ENCODE measurements at places on chromosomes 12 and 14.

- no peak for DNase-seq
These were observed 685 bp upstream of the MYL6B start for GRCh38 chr12:56151672-56152131.

DNA sequence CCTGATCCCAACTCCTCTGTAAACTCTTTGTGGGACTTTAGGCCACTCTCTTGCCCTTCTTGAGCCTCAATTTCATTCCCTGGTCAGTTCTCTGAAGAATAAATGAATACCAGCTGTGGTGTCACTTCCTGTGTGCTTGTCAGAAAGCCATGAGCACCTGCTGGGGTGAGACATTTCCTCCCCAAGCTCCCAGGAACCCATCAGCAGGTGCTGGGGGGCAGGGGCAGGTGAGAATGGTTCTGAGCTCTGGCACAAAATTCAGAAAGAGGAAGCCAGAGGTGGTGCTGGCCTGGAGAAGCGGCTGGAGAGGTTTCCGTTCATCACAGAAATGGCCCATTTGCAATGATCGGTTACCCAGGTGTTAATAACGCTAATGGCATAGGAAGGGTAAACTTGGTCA lies 14.9 kb downstream of the LHX5 start:
- DNase-seq = no peak

GRCh38 chr14:104518659-104519350 lies 60.8 kb upstream of the C14orf180 start:
- DNase-seq = no peak

DNA sequence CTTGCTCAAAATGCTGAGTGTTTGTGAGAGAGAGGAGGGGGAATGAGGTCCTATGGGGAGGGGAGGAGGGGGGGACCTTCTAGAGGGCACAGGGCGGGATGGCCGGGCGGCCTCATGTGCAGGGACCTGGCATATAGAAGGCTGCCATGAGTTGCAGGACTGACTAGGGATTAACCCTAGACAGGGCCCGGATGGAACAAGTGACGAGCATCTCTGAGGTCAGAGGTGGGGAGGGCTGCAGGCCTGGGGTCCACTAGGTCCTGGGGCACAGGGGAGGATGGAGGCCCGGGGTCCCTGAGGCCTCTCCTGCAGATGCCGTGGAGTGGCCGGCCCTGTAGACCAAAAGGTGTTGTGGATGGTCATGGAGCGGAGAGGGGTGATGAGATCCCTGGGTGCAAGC lies 104.0 kb upstream of the EIF5 start:
- no peak for DNase-seq

GRCh38 chr14:80940146-80940545 lies 1.4 kb downstream of the CEP128 start:
- DNase-seq = no peak

- no peak for DNase-seq
These were observed 20.2 kb upstream of the CHGA start for GRCh38 chr14:92902726-92903125.

GRCh38 chr12:26452511-26452910 lies 257.1 kb downstream of the SSPN start:
- DNase-seq = no peak

DNA sequence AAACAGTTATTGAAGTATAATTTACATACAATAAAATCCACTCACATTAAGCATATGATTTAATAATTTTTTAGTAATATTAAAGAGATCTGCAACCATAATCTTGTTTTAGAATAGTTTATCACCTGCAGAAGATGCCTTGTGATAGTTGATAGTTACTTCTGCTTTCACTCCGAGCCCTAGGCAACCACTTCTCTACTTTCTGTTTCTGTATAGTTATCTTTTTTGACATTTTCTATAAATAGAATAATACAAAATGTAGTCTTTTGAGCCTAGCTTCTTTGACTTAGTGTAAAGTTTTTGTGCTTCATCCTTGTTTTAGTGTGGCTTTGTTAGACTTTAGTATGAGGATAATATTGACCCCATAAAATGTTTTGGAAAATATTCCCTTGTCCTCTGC lies 111.0 kb downstream of the MNAT1 start:
- no peak for DNase-seq

DNA sequence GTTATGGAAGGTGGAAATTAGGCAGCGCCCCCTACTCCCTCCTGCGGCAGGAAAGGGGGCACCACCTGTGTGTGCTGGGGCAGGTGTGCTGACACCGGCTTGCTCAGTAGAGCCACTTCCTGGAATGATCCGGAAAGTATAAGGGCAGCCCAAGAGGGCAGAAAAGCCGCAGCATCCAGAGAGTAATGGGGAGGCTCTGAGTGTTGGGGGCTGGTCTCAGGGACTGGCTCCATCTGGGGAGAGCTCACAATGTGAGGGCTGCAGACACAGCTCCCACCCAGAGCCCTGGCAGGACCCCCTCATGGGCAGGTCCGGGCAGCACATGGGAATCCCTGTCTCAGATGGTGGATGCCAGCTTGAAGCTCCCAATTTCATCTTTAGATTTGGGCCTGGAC lies 187.6 kb upstream of the C14orf180 start:
- no peak for DNase-seq

DNA sequence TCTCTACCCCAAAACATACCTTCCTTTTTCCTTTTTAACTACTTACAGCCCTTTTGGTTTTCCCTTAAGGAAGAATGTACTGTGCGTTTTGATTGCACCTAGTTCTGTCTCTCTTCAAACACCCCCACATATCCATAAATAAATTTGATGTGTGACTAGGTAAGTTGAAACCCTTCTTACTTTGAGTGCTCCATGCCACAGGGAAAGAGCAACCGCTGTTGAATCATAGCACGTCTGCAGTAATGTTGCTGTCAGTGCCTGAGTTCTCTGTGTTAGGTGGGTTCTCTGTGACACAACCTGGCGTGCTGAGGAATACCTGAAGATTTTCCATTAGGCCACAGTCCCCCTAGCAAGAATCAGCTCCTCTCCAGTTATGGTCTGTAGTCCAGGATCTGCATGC lies 102.1 kb downstream of the FIGNL2 start:
- DNase-seq = no peak

- no peak for DNase-seq
These were observed 423.2 kb downstream of the ATP23 start for GRCh38 chr12:58364389-58365086.

DNA sequence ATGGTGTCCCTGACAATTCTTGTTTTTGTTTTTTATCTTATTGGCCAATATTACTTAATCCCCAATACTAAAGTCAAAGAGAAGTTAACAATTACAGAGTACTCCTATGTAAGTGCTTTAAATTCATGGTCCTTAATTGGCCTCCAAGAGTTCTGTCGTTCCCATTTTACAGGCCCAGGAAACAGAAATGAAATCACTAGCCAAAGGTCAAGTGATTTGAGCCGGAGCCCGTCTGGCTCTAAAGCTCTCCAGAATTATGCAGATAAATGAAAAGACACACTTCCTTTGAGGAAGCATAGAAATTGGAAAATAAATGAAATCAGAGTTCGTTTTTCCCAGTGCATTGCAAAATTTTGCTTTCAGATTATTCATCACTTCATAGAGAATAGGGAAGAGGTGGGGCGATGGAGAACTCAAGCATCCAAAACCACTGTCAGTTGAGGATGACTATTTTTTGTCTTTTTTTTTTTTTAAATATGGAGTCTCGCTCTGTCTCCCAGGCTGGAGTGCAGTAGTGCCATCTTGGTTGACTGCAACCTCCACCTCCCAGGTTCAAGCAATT lies 78.5 kb downstream of the MAP1LC3B2 start:
- no peak for DNase-seq

DNA sequence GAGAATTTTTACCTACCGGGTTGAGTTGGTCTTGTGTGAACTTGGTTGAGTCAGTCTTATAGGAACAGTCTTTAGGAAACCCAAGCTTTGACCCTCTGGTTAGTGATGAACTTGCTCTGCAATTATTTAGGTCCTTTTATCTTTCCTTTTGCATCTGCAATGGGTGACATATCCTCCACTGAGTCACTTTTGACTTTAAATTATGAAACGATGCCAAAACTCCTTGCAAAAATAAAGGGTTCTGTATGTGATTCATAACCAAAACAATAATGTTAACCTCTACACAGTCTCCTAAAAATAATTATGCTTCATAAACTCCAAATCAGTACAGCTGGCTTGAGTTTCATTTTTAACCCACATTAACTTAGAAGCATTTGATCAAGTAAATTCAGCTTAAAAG lies 979.4 kb downstream of the GALC start:
- DNase-seq = no peak

GRCh38 chr12:71010143-71010479 lies 89.6 kb upstream of the PTPRR start:
- DNase-seq = no peak

GRCh38 chr12:28243310-28243633 lies 53.0 kb downstream of the CCDC91 start:
- DNase-seq = no peak

GRCh38 chr12:106506691-106507090 lies 76.1 kb upstream of the RFX4 start:
- DNase-seq = no peak

DNA sequence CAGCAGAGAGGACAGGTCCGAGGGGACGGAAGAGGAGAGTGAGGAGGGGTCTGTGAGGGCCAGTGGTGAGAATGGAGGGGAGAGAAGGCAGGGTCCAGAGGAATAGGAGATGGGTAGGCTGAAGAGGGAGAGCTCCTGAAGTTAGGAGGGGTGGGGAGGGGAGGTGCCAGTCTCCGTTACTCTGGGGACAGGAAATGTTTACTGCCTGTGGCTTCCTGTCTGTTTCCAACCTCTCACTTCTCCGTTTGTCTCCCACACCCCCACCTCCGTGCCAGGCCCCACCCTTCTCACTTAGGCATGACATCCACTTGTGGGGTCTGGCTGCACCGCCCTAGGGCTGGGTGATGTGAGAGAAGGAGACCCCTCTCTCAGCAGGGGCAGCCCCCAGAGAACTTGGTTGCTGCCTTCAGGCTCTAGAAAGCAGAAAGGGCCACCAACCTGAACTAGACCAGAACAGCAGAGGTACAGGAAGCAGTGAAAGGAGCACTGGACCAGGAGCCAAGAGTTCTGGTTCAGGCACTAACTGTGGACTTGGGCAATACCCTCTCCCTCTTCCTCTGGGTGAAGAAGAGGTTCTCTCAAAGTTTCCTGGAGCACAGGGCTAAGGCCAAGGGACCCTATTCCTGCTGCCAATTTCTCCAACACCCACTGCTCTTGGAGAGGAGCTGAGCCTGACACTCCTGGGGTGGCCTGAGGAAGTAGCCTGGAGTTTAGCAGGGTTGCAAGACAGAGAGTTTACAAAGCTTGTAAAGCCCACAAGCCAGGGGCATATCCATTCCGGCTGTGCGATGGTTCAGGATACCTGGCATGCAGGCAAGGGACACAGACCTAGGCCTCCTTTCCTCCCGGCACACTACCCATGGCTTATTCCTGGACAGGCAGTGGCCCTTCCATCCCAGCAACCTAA lies 5.5 kb downstream of the ITGA5 start:
- DNase-seq = no peak

DNA sequence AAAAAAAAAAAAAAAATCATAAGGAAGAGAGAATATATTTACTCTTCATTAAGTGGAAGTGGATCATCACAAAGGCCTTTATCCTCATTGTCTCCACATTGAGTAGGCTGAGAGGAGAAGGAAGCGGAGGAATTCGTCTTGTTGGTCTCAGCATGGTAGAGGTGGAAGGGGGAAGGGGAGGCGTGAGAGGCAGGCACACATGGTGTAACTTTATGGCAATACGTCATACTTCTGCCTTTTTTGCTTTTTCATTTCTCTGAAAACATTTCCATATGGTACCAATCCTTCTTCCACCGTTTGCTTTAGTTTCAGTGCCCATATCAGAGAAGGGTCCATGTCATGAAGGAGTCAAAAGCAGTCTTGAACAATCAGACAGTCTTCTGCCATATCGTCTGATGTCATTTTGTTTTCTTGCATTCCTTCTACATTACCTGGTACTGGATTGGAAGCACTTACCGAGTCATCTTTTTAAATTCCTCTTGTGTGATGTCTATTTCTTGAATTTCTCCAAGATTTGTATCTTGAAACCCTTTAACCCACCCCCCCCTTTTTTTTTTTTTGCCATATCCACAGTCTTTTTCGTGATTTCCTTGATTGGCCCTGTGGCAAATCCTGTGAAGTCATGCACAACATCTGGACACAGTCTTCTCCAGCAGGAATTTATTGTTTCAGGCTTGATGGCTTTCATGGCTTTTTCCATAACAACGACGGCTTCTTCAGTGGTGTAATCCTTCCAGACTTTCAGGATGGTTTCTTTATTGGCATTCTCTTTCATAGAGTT lies 8.9 kb downstream of the FUT8 start:
- no peak for DNase-seq

DNA sequence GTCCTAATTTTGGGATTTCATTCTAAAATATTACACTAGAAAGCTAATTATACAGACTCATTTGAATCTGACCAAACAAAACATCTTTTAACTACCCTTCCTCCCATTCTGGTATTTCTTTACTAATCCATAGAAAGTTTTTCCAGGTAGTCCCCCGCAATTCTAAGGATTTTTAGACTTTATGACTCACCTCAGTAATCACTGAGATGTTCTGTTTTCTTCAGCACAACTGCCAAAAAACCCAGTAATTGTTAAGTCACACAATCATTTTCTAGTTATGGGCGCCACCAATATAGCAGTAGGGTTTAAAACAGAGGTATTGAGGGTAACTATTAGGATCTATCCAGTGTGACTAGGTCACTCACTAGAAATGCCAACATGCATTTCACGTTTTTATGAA lies 1.6 kb upstream of the ARID4A start:
- no peak for DNase-seq

GRCh38 chr12:9971181-9971580 lies at the start of gene CLEC12A:
Gene CLEC12A (plus strand): TSS chr12:9971409. CDS start chr12:9971597, 188 bp downstream.
- no peak for DNase-seq

GRCh38 chr12:27148791-27149190 lies 66.4 kb upstream of the C12orf71 start:
- no peak for DNase-seq

DNA sequence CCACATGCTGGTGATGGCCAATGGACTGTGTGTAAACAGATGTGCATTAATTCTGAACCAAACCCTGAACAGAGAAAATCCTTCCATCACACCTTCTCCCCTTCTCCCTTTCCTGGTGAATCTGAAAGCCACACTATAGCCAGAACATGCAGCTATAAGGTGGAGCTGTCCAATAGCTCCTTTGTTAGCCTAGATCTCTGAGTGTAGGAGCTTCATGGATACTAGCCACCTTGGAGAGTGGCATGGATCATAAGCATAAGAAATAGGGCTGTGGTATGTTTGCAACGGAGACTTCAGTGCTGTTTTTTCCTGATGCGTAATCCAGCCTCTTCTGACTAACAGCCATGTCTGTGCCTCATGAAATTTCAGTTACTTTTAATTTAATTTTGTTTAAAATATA lies 364.5 kb downstream of the BTG1 start:
- no peak for DNase-seq

DNA sequence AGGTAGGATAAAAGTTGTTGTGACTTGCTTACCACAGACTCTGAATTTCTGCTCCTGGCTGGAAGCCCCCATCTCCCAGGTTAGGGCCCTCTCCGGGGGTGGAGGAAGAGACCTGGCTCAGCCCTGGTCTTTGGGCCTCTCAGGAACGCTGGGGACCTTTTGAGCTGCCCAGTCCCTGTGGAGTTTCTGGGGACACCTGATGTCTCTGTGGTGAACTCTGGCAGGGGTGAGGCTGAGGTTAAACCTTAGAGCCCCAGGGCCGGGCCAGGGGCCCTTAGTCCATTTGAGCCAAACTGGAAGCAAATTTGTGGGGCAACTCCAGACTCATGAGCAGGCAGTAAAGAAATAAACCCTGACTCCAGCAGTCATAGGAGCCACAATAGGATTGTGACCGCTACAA lies 112.1 kb downstream of the ADGRD1 start:
- peak; percentile 19 for DNase-seq
